AG20443 (cell line): ENCODE measurements at places on chromosomes 1 and 21.

- no peak for DNase-seq
These were observed 59.1 kb downstream of the ERO1B start for GRCh38 chr1:236222632-236223031.

DNA sequence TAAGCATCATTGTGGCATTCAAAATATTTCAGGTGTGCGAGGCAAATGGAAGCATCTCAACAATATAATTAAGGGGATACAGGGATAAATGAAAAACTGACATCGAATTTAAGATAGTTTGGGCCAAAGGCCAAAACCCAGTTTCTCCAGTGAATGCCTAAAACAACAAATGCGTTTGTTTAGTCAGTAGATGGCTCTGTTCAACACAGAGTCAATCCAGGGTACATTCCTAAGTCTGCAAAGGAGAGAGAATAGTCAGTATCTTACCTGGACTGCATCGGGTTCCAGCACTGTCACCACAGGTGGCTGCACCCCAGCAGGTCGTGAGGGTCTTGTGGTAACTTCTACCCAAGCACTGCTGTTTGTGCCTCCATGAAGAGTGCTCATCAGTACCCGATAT lies 321.1 kb downstream of the KCTD3 start:
- no peak for DNase-seq

GRCh38 chr1:165703648-165704047 lies 5.3 kb upstream of the ALDH9A1 start:
- DNase-seq, result no peak

- DNase-seq, result no peak
These were observed 529.4 kb upstream of the CXADR start for GRCh38 chr21:16983420-16983819.

DNA sequence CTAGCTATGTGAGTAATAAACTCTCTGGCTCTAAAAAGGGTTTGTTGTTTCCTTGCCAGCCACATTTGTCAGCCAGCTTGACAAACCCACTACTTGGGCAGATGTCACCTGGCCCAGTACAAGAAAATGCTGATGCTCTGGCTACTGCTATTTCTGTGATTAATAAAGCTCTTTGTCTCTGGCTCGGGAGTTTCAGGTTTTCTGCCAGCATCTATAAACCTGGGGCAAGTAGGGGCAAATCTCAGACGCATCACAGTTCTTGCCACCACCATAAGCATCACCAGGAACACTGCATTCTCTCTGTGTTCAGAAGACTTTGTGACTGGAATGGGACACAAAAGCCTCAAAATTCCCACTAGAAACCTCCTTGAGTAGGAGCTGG lies 2.5 kb downstream of the ITLN2 start:
- DNase-seq, result no peak
